ENCODE measurements at places on chromosomes 2 and 18. TPM values are rescaled to one million over a fixed set of nuclear protein-coding genes. Genes with fewer than 3 reads are reported as not detected.

Gene DNAJC27
- total RNA-seq, result 12.3 TPM

Gene C1QL2
- 0.14 TPM for total RNA-seq

Gene MTHFD2
- 64.9 TPM for total RNA-seq

DNA sequence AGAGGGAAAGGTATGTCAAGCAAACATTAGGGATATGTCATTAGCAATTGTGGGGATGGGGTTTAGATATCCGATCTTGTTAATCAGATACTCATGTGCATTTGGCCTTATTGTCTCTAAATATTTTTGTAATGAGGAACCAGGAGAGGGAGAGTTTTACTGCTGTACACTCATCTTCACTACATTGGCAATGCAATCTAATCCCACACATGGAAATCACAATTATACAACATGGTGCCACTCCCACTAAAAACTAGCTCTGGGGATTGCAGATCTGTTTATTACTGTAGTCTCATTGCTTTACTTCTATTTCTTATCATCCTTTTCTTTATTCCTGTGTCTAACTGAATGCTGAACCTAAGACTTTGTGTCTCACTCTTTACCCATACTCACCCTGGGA lies 39.6 kb upstream of the KCNJ3 start:
- H3K27ac ChIP-seq, result no peak overlapping the region
- no peaks in the 10 kb centered on the region for H3K36me3 ChIP-seq
- no peaks in the 10 kb centered on the region for H3K27me3 ChIP-seq
- DNase-seq, result no peak

- H3K4me1 ChIP-seq, result peaks cover 19% of the 10 kb centered on the region
- H3K4me3 ChIP-seq, result no peak overlapping the region
- H3K27me3 ChIP-seq, result peaks cover 2% of the 10 kb centered on the region
- no peak overlapping the region for H3K27ac ChIP-seq
- no peak for DNase-seq
Observed at GRCh38 chr18:6718267-6718666, 11.2 kb upstream of the ARHGAP28 start.

DNA sequence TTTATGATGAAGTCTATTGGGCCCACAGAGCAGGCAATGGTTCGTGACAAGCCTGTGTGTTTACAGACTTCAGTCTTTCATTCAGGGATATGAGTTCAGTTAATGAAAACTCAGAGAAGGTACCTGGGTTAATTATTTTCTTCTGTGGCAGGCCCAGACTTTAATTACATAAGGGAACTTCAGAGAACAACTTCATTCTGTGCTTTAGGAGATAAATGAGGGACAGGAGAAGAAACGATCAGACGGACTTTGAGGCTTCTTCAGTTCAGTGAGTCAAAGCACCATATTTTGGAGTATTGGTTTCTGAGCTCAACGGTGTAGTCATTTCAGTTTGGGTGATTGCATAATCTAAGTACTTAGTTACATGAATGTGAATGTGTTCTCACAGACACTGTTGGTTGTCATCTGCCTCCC lies 203.0 kb upstream of the KCNJ3 start:
- H3K36me3 ChIP-seq, result no peaks in the 10 kb centered on the region
- no peak overlapping the region for H3K4me3 ChIP-seq
- H3K27me3 ChIP-seq, result no peaks in the 10 kb centered on the region
- no peak overlapping the region for H3K27ac ChIP-seq
- no peak for DNase-seq

- H3K4me3 ChIP-seq, result no peak overlapping the region
- no peaks in the 10 kb centered on the region for H3K36me3 ChIP-seq
- H3K4me1 ChIP-seq, result peaks cover 3% of the 10 kb centered on the region
- no peak overlapping the region for H3K27ac ChIP-seq
- peaks cover 3% of the 10 kb centered on the region for H3K27me3 ChIP-seq
Observed at GRCh38 chr18:47936952-47937351, 6.5 kb upstream of the SMAD2 start.

All from progenitor cell of endocrine pancreas (in vitro differentiated cells).